ENCODE measurements at places on chromosomes 12 and 14.

- DNase-seq: no peak
Measured at GRCh38 chr12:2212971-2213869, 160.4 kb downstream of the CACNA1C start.

DNA sequence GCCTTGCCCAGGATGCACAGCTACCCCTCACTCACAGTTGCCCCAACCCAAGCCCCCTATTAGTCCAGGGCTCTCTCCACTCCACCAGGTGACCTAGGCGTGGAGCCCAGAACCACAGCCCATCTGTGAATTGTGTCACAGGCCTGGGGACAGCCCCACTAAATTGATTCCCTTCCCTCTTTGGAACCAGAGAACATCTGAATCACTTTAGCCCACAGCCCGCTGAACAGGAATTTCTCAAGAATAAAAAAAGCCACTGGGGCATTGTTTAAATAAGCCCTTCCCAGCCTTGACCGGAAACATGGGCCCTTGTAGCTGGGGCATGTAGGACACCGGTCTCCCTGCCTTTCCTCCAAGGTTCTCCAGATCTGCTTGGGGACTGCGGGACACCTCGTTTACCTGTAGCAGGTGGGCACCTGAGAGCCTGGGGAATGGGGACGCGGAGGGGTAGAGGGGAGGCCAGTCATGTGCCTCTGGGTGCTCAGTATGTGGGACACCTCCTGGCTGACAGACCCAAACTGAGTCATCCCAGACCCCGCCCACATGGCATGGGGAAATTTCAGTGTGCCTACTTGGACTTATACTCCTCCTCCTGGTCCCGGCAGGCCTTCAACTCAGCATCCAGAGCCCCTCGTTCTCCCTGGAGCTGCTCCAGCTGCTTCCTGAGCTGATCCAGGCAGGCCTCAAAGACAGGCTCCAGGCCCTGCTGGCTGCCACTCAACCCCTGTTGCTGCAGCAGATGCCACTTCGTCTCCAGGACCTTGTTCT, 1.3 kb downstream of the KRT78 start:
- DNase-seq: no peak

GRCh38 chr12:72472350-72472749, 200.2 kb downstream of the TRHDE start:
- DNase-seq: no peak

DNA sequence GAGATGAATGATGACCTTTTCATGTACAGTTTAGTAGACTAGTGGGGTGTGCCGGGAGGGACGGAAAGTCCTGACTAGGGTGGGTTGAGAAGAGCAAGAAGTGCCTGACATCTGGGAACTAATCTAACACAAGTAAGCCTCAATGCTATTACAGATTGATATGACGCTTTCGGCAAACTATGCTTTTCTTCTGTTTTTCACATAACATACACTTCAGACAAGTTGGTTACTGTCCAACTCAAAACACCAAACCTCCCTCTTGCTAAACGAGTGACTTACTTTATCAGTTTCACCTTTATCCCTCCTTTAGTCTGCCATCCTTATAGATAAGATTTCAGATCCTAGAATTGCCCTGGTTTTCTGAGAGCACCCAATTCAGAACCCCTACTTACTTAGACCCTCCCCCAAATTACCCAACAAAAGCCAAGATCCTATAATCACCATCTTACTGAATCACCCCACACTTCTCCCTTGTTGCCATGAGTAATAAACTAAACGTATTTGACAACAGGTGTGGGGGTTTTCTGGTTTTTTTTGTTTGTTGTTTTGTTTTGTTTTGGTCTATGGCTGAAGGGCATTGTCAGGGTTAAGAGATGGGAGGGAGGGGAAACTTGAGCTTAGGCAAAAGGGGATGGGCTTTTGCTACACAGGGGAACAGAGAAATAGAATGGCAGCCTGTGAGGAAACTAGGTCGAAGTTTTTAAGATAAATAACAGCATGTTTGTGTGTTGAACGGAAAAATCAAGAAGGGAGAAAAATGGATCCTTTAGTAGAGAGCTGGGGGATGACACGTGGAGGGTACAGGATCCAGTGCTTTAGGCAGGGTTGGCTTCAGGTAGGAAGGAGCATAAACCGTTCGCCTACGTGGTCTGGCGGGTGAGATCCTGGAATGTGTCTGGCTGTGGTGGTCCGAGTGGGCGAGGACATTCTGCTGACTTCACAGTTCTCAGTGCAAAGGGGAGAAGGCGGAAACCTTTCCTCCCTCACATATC, 6.1 kb upstream of the PSMA3 start:
- no peak for DNase-seq

- DNase-seq: no peak
Measured at GRCh38 chr12:8780389-8780788, 42.0 kb upstream of the A2ML1 start.

DNA sequence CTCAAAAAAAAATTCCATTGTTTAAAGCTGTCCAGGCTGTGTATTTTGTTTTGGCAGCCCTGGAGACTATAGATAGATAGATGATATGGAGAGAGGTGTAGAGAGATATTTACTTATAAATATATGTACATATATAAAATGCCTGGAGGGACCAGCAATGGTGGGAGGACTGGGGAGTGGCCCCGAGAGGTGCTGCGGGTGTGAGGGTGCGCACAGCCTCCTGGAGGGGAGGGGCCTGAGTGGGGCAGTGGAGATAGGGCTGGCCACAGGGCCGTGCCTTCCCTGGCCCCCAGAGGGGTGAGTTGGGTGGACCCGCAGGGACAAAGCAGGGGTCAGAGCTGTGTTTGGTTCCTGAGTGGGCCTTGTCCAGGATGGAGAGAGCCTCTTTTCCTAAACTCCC, 6.5 kb downstream of the ADSS1 start:
- DNase-seq: no peak

- no peak for DNase-seq
Measured at GRCh38 chr12:48990552-48990951, 8.6 kb downstream of the DDN start.

GRCh38 chr12:88243982-88244381, 101.9 kb downstream of the TMTC3 start:
- DNase-seq: no peak

GRCh38 chr12:116358893-116359761, 81.6 kb upstream of the MED13L start:
- DNase-seq: peak; percentile 14

DNA sequence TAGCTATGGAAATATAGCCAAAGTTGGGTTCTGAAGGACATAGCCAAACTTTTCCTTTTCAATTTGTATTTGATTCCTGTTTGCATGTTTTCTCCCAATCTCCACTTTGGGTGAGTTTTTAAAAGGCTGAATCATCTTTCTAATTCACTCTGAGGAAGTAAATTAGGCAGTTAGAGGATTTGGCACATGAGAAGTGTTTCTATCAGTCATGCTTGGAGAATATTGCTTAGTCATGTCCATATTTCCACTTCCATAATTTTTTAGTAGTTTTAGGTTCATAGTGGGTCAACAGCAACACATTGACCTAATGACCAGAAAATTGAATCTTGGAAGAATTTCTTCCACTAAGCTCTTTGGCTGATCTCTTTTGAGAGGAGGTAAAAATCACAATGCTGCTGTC, 21.8 kb downstream of the IRAK3 start:
- no peak for DNase-seq

DNA sequence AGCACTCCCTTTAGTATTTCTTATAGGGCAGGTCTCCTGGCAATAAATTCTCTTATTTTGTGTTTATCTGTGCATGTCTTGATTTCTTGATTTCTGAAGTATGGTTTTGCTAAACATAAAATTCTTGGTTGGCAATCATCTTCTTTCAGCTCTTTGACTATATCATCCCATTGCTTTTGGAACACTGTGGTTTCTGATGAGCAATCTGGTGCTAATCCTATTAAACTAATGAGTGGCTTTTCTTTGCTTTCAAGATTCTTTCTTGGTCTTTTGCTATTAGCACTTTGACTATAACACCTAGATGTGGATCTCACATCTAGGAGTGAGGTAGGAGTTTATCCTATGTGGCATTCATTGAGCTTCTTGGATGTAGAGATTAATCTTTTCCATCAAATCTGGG, 120.7 kb upstream of the MED13L start:
- no peak for DNase-seq

DNA sequence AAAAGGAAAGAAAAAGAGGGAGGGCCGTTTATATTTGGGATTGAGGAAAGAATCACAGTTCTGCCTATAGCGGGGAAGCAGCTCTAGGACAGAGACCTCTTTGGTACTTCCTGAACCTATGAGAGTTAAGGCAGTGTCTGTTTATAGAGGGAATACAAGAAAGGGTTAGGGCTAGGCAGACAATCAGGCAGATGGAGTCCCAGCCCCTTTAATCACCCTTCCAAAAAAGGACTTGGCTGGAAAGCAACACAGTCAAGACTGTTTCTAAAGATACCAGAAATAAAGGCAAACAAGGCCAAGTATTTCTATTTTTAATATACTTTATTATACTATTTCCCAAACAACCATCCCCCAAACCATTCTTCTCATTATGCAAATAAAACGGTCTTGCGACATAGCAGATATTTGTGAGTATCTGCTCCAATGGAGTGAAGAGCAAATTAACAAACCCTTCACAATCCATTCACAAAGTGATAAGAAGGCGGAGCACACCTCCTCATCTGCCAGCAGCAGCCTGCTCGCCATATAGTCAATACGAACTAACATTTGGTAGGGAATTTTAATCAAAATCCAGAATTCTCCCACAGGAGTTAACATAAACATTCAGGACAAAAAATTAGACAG, 697 bp upstream of the GRIP1 start:
- no peak for DNase-seq

DNA sequence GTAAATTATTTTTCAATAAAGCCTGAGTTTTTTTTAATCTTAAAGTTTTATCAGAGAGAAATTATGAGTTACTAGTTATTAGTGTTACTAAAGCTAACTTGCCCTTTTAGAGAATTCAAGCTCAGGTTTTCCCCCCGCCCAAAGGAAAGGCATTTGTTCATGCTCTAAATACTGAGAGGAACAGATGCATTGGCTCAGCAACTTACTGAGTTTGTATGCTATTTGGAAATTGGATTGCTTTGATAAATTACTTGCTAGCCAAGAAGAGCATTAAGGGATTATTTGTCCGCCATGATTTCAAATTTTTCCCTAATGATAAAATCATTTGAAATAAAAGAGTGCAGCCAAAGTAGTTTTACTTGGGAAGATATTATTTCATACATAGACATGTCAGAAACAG, 149.4 kb downstream of the METTL25 start:
- DNase-seq: no peak

DNA sequence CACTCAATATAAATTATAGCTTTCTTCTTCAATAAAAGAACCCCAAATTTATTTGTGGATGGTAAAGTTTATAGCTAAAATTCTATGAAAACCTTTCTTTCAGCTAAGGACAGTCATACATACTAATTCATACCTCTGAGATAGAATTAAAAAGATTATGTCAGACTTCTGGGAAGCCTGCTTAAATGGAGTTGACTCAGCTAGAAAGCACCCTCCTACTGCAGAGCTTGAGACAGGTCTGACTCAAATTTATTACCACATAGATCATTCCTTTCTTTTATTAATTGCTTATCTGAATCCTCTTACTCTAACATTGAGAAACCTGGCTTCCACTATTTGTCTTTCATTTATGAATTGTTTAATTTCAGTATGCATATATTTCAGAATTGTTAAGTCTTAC, 1007.0 kb upstream of the LRFN5 start:
- no peak for DNase-seq

All from hippocampal formation (tissue), 2 donors.